ENCODE measurements at places on chromosomes 12 and 14.

DNA sequence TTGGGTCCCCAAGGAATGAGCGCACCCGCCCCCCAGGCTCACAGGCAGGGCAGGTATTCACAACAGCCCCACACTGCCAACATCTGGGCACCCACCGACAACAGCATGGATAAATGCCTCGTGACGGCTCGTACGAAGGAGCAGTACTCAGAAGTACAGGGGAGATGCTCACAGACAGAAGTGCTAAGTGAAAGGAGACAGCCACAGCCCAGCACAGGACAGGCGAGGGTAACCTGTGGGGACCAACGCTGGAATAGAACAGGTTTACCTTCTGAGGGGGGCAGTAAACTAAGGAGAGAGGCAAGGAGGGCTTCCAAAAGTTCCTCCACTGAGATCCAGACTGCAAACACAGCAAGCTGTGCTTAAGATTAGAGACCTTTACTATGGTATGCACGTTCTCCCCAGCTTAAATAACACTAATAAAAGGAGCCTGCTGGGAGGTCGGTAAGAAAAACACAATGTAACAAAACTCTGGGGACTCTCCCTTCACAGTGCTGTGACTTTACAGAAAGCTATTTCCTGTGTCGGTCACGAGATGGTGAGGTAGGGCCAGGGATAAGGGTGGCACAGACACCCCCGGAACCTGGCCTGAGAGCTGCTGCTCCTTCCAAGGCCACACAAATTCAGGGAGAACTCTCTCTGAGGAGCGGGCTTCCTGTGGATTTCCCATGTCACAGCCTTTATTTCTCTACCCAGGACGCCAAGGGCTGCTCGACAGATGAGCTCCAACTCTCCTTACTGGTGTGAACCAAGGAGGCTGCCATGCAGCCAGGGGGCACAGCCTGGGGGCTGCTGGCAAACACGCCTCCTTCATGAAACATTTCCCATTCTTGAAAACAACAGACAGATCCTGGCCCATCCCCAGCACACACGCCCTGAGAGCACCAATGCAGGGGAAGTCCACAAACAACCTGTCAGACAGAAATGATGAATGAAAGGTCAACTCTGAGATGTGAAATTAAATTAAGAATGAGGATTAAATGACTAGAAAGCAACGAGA lies 26.3 kb downstream of the SLC15A4 start:
- no peak for DNase-seq

GRCh38 chr12:106113042-106113441 lies 25.7 kb downstream of the NUAK1 start:
- DNase-seq = peak; percentile 35

DNA sequence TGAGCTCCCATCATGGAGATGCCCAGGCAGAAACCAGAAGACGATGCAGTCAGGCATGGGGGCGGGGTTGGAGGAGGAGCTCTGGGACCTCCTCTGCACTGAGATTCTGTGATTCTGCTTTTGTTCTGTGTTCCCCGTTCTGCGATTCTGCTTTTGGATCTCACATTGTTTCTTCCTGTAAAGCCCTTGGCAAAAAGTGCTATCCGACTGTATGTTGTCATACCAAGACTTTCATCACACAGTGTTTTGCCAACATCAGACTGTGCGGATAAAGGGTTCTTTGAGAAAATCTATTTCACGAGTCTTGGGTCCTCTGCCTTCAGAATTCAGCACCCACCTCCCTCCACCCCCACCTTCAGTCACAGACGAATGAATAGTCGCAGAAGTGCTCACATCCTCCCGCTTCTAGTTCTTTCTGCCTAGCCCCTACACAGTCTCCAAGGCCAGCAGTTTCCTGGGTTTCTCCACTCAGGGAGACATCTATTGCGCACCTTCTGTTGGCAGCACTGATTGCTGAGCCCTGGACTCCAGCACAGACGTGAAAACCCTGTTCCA lies 24.7 kb upstream of the PWP1 start:
- DNase-seq = no peak

DNA sequence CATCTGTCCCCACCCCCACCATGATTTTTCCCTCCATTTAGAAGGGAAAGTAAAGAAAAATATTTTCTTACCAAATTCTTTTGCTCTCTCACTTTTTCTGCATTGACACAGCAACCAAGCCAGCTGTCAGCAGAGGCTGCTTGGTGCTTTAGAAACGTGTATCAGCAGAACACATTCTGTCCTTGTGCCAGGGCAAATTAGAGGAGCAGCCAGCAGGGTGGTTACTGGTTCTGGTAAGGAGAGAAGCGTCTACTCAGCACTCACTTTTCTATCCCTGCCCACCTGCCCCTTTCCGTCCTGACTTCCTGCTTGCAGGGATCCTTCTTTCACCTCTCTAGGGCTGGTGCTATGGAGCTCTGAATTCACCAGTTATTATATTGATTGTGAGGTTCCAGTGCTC lies 327.5 kb upstream of the PDE3A start:
- DNase-seq = no peak

DNA sequence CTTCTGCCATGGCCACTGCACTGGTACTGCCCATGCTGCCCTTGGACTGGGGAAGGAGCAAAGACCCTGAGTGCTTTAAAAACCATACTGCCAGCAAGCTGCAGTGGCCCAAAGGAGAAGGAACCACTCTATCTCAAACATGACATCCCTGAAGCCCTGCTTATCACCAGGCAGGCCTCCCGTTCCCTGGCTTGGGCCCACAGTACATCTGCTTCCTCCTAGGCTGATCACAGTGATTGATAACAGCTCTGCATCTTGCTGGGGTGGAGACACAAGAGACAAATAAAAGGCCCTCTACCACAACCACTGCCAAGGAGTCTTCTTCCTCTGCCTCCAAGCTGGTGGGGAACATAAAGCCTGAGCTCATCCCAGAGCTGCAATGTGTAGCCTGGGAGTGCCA lies 567.5 kb downstream of the TRHDE start:
- DNase-seq = no peak

GRCh38 chr14:84003346-84003745 lies 1526.6 kb upstream of the FLRT2 start:
- no peak for DNase-seq

DNA sequence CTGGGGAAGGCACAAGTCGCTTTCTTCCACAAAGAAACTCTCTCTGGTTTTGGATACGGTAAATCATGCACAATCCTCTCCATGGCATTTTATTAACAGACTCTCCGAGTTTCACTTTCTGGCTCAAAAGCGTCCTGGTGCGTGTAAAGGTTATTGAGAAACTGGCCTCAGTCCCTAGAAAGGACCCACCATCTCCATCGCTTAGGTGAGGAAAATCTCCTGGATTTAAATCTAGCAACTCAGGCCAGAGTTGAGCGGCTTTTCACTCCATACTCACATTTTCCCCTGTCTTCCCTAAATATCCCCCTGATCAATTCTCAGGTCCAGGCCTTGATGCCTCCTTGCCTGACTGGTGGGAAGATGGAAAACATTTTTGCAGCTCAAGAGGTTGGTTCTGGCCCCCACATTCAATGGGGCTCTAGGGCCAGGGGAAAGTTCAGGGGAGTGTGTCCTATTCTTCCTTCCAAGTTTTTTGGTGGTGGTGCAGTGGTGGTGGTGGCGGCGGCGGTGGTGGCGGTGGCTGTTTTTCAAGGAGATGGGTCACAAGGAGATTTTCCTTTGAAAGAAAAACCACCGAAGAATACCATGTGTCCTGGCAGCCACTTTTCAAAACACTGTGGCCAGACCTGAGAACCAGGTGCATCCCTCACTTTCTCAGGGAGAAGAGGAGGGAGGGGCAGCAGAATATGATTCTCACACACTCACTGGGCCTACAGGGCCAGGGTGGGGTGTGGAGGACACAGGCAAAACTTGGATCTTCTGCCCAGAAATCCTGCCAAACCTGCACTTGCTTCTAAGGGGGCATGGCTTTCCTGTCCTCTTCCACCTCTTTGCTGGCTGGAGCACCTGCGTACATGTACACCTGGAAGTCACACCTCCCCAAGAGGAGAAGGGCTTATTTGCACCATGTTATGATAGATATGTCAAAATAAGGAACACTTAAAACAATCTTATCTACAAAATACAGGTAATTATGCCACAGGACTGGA lies 46.7 kb upstream of the PNMA1 start:
- no peak for DNase-seq

GRCh38 chr14:61077951-61078720 lies 97.1 kb downstream of the SLC38A6 start:
- DNase-seq = no peak

DNA sequence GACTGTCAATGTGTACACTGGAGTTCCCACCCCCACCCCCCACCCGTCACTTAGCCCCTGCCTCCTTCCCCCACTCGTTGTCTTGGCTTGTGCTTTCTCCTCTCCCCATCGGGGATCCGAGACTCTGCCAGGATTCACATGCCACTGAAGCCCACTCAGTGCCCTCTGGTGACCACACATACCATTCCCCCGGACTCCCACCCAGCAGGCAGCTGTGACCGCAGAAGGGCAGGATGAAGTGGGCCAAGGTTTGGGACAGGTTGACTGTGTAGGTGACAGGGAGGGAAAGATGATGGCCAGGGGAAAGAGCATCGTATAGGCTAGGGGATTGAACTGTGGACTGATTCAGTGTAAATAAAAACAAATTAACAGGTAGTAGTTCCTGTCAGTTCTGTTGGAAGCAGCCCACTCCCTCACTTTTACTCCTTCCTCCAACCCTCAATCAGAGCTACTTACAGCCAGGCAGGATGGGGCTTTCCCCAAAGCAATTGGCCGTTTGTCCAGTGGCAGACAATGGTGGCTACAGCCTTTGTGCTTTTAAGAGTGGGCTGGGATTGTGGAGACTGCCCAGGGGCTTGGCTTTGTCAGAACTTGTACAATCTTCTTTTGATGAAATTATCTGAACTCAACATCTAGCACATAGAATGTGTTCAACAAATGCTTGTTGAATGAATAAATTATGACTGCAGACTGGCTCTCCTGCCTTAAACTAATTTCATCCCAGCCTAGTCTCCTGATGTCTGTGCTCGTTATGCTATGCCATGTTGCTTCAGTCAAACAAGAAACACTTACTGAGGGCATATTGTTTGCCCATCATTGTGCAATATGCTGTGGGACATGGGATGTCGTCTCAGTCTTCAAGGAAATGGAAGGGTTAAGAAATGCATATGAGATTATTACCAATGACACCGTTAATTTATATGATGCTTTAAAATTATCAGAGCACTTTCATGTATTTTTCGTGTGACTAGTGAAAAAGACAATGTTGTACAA lies 30.2 kb downstream of the TTC9 start:
- no peak for DNase-seq

GRCh38 chr14:20469242-20469889 lies at the start of gene PNP:
TSS of gene PNP (plus strand) at chr14:20469406. CDS start at chr14:20469525, 119 bp downstream.
- peak; percentile 87 for DNase-seq

- no peak for DNase-seq
Measured at GRCh38 chr12:110694330-110694901, 5.5 kb upstream of the HVCN1 start.

DNA sequence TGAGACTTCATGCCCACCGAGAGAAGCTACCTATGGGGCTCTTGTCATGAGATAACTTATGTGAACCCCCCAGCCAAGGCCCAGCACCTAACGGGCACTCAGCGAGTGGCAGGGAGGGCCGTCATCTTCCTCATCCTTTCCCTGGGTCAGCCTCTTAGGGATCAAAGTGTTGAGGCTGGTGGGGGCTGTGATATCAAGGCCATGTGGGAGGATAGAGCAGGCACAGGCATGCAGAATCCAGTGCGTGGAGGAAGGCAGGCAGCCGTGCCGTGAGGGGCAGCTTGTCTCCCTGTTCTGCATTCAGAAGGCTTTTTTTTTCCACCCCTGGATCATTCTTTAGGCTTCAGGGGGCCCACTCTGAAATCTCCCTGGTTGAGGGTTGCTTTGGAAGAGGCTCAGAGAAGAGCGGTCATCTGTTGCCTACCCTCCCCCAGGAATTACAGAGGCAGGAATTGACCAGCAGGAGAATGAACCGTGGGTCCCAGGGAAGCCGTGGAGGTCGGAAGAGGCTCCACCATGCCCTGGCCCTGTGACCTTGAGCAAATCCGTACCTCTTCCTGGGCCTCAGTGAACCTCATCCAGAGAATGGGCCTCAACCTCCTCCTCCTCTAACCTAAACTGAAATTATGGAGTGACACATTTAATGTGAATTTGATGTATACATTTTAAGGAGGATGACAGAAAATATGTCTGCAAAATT lies 62.8 kb downstream of the BEGAIN start:
- DNase-seq = no peak

- DNase-seq = no peak
Measured at GRCh38 chr14:50528000-50528399, 4.4 kb downstream of the MAP4K5 start.

- DNase-seq = no peak
Measured at GRCh38 chr12:115569345-115570068, 708.0 kb downstream of the MED13L start.

GRCh38 chr14:77055306-77055705 lies 26.8 kb upstream of the IRF2BPL start:
- DNase-seq = no peak

DNA sequence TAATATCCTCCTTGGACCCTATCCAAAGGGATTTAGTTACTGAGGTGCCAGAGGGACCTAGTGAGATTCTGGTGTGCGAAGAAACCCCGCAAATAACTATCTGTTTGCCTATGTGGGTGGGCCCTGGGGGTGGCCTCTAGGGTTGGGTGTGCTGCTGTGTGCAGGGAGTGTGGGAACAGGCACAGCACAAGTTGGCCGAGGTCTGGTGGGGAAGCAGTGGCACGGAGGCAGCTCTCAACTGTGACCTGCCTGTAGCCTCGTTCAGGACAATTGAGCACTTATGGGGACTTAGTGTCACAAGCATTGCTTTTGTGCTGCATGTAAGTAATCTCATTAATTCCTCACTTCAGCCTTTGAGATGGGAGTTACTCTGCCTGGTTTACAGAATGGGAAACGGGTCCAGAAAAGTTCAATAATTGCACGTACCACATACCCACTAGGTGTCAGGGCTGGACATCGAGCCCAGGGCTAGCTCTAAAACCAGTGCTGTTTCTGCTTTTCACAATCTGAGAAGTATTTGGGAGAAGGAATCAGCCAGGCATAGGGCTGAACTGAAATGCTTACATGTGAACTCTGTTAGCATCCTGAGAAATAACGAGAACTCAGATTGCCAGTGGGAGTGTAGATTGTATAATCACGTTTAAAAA lies 58.8 kb downstream of the TECPR2 start:
- DNase-seq = no peak

- peak; percentile 23 for DNase-seq
Measured at GRCh38 chr12:26017484-26018211, 59.2 kb downstream of the RASSF8 start.

DNA sequence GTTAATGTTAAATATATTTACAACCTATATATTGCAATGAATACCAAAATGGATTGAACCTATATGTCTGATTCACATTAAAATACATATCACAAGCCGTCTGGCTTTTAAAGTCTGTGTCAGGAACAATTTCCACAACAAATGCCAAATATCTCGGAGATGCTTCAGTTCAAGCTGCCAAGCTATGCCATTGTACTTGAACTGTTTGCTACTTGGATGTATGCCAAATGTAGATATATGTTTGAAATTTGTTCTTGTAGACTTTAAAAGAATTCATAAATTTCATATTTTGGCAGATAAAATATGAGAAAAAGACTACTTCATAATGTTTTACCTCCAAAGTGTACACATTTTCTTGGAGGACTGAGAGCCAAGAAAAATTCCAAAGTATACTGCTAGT lies 37.0 kb downstream of the WASHC3 start:
- DNase-seq = no peak
